ENCODE measurements at places on chromosomes 6 and 20.

- DNase-seq = peak; percentile 52
These were observed 84.3 kb downstream of the FILIP1 start for GRCh38 chr6:75409286-75409685.

- peak; percentile 93 for DNase-seq
These were observed 1.4 kb downstream of the PHACTR1 start for GRCh38 chr6:12718015-12718414.

DNA sequence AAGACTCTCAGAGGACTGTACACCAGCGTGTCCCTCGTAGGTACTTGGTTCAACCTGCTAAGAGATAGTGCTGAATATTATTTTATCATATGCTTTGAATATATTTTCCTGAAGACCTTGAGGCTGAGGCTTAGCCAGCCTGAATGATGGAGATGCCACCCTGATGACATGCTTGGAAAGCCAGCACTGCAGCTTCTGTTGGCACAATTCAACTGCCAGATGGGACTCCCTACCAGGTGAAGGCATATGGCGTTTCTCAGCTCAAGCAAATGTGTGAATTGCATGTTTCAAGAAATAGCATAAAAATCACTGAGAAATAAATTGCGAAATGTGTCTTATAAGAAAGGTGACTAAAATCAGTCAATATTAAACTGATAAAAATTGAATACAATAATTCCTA lies 228.1 kb upstream of the CST7 start:
- DNase-seq = no peak

DNA sequence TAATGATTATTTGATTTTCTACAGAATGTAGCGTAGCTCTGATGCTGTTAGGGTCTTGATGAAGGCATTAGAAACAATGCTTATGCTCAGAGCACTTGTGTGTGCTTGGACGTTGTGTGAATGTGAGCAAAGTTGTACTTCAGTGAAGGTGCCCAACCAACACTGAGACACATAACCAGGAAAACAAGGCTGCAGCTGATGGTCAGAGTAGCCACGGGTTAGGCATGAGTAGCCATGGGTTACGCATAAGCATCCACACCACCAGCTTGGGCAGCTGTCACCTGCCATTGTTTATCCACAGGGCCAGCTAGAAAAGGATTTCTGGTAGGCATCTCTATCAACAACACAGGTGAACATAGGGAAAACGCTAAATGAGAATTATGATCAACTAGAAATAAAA lies 326.6 kb downstream of the NRN1 start:
- DNase-seq = no peak

- DNase-seq = no peak
These were observed 36.5 kb upstream of the SCGN start for GRCh38 chr6:25615471-25615870.

- no peak for DNase-seq
These were observed 6.2 kb downstream of the TGM2 start for GRCh38 chr20:38158701-38159351.

DNA sequence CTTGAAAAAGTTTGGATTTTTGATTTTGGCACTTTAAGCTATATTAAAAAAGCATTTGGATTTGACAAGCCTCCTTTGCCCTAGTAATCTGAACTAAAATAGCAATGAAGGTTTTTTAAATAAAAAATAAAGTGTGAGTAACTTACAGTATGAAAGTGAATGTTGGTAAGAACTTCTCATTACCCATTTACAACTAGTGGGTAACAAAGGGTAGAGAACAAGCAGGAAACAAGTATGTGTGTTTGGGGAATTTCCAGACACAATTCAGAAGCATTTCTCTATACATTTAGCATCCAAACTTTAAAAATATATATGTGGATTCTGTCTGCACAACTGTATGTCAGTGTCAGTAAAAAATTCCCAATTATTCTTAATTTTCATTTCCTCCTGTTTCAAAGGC lies 2.9 kb downstream of the TMEM30A start:
- DNase-seq = no peak

- DNase-seq = no peak
These were observed 46.9 kb upstream of the TRERF1 start for GRCh38 chr6:42498473-42499128.

DNA sequence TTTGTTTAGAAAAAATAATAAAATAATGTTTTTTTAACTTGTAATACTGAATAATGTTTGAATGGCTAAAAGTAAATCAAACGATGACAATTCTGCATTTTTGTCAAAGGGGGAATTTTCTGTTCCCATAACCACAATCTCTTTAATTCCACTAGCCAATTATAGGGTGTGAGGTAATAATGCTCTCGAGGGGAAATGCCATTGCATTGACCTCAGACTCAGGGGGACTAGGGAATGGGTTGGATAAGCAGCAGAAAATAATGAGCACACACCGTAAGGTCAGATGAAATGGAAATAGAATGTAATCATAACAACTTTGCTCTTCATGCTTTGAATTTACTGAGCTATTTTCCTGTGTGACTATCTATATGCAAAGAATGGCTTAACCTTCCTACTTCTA lies 584.7 kb downstream of the RFPL4B start:
- peak; percentile 18 for DNase-seq

DNA sequence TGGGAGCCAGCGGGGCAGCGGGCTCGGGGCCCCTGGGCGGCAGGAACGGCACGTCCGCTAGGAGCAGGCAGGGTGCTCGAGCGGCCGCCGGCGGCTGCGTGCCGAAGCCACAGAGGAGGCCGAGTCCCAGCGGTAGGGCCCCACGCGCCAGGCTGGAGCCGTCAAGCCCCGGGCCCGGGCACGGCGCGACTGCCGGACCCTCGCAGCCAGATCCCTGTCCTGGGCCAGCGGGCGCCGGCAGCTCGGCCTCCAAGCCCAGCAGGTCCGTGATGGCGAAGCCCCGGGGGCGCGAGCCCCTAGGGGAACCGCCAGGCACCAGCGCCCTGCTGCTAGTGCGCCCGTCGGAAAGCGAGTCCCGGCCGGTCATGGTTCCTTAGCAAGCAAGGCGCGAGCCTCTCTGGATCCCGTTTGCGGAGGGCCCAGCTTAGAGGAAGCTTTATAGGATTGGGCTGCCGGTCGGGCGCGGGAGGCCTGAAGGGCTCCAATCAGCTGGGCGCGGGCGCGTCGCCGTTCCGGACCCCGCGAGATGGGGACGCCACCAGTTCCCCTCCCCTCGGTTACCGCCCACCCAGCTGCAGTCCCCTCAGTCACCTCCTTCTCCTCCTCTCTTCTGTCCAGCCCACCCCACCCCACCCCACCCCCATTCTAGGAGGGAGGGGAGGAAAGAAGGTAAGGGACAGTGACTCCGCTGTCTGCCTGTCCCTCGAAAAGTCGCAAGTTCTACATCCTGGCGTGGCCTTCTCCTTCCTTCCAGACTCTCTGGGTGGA lies at the start of gene VSX1:
VSX1 (minus strand) TSS at position 412 of the 768 bp plus-strand sequence; CDS start at position 367, 45 bp downstream.
- DNase-seq = no peak

GRCh38 chr6:132687306-132687705 lies 26.5 kb downstream of the VNN1 start:
- peak; percentile 93 for DNase-seq

DNA sequence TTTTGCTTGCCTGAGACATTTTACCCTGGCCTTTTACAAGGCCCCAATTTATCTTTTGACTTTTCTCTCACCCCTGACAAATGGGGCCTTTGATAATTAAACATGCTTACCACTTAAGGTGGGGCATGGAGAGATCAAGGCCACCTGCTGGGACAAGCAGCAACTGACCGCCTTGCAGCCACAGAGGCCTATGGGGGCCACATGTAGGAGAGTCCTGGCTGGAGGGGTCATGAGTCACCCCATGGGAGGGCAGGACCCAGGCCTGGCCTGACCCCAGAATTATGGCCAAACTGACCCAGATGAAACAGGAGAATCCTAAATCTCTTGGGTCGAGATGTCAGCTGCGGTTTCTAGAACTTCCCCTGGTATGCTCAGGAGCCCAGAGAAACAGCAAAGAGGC lies 8.5 kb upstream of the OCSTAMP start:
- no peak for DNase-seq

DNA sequence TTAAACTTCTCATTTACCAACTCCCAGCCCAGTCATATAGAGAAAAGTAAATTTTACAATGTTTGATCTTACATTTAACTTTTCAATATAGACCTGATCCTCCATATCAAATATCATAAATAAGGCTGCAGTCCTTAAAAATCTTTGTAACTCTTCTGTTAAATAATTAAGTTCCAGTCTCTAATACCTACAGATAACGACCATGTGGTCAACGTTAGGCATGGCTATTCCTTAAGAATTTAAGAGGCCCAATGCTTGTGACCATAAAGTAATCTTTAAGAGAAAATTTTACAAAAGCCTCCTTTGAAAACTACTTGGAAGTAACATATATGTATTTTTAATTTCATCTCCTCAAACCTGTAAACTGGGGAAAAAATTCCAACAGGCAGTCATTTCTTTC lies 1.6 kb downstream of the FBXO5 start:
- DNase-seq = no peak

GRCh38 chr6:80477591-80477990 lies 371.1 kb downstream of the BCKDHB start:
- DNase-seq = peak; percentile 37
